Fibroblast of the aortic adventitia (primary cell): ENCODE measurements at places on chromosomes 11 and 22.

GRCh38 chr11:134330611-134331353 lies 1.0 kb upstream of the GLB1L2 start:
- no peak for DNase-seq

- DNase-seq: no peak
These were observed 3.1 kb upstream of the BCR start for GRCh38 chr22:23177197-23177596.

DNA sequence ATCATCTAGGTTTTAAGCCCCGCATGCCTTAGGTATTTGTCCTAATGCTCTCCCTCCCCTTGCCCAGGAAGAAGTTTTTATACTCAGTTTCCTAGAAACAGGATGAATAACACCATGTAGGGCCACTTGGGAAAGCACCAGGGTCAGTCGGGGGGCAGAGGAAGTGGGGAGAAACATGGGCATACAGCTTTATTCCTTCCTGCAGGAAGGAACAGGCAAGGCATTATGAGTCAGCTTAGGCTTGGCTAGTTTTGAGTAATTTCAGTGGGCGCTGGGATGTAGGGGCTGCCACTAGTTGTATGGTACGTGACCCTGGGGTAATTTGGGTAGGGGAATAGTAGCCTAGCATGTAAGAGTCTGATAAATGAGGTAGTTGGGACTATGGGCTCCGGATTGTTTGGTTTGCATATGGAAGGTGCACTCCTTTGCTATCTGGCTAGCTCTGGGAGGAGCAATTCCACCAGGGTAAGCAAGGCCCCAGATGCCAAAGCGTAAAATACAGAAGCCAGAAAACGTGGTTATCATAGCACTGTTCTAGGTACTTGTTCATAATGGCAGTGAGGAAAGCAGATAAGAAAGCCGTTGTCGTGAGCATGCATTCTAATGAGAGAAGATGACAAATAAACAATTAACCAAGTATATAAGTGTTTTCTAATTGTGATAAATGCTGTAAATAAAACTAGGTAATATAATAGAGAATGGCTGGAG lies 24.8 kb downstream of the ACER3 start:
- peak; percentile 15 for DNase-seq

DNA sequence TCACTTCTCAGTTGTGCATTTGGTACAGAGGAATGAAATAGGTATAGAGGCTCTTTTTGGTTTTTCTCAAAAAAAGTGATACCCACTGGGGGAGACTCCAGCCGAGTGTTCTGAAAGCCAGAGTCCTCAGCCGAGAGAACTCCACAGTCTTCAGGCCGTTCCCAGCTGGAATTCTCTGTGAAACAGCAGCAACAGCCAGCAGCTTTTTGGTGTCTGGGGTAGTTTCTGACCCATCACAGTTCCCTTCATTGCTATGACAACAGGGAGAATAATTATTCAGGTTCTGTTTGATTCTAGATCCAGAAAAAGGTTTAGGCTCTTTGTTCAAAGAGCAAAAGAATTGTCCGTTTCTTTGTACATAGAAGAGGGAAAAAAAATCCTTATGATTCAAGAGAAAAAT lies 84.6 kb downstream of the C22orf31 start:
- peak; percentile 31 for DNase-seq

DNA sequence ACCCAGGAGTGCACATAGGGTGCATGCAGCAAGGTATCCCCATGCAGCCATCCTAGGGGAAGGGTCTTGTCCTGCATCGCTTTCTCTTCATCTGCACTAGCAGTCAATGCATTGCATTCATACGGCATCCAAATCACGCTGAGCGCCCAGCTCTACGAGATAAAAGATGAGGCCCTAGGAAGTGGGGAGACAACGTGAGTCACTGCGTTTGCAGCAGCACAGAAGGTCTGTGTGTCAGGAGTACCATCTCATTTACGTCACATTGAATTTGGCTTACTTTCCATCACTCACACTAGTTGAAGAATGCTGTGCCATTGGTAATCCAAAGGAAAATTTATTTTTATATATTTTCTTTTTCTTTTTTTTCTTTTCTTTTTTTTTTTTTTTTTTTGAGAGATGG lies 2.5 kb upstream of the ST14 start:
- no peak for DNase-seq

DNA sequence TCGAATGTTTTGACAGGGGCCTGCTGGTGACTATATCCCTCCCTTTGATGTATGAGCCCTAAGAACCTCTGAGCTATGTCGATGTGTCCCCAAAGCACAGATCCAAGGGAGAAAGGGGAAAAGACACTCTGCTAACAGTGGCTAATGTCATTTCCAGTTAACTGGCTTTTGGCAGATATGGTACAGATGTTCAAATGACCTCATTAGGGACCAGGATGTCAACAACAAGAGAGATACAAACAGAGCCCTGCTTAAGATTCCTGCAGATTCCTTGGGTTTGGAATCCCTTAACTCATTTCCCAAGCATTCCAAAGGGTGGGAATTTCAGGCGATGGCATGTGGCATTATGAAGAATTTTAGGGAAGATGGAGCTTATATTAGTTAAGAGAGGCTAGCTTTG lies 517.3 kb downstream of the SOX6 start:
- DNase-seq: no peak

DNA sequence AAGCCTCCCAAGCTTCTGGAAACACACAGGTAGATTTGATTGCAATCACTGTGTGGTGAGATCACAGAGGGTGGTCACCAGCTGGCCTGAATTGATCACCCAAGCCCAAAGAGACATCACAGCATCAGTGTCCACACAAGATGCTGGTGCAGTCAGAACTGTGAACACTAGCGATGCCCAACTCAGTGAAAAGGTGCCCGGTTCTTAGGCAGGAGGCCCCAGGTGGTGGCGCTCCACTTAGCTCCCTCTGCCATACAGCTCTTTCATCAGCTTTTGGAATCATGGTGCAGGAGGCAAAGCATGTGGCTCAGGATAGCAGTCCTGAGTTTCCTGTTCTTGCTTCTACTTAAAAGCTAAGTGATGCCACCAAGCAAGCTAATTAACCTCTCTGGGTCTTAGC lies 11.1 kb downstream of the DGCR2 start:
- DNase-seq: no peak

DNA sequence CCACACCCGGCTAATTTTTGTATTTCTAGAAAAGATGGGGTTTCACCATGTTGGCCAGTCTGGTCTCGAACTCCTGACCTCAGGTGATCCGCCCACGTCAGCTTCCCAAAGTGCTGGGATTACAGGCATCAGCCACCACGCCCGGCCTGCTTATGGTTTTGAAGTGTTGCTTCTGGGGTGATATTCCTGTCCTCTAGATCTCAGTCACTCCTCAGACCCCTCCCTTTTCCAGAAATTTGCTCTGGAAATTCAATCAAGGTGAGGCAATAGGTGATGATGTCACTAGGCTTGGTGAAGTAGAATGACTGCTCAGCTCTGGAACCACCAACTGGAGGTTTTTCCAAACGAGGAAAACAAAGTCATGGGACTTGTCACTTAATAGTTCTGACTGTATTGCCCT lies 36.6 kb upstream of the CREB3L1 start:
- DNase-seq: no peak

DNA sequence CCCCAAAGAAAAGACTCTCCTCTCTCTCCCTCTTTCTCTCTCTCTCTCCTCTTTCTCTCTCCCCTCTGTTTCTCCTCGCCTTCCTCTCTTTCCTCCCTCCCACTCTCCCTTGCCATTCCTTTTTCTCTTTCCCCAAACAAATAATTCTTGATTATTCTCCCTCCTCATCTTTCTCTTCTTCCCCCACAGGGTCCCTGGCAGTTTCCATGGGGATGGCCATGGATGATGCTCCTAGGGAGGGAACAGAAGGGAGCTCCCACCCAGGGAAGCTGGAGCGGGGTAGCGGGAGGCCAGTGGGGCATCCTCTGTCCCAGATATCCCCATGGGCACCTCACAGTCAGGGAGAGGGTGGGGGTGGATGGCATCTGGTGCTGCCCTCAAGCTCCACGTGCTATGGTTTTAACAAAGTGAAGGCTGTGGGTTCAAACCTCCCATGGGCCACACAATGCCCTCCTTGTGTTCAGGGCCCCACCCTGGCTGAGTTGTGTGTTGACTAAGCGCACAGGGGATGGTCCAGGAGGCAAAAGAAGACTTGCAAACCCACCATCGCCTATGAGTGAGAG lies 266.4 kb downstream of the BUD13 start:
- no peak for DNase-seq

GRCh38 chr22:50691521-50691920 lies 18.9 kb downstream of the SHANK3 start:
- DNase-seq: peak; percentile 61

- no peak for DNase-seq
These were observed 578 bp upstream of the PARVG start for GRCh38 chr22:44179989-44180705.
